Tibial artery (tissue), 4 donors: ENCODE measurements at places on chromosomes 13 and 19.

DNA sequence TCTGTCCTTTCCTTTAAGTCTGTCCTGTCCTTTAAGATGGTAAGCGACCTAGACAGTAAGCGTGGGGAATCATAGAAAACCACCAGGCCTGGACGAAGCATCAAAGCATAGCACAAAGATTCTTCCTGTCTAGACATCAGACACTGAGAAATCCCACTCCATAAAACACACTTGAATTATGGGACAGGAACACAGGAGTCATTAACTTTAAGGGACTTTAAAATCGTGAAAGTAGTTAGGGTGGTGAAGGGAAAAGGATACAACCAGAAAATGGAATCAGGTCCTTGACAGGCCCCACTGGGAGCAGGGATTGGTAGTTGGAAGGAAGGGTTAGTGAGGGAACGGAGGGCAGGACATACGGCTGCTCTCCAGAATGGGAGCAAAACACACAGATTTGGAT lies 31.6 kb upstream of the C1QTNF9 start:
- DNase-seq: no peak

GRCh38 chr13:51719394-51719793 lies 84.6 kb downstream of the DHRS12 start:
- no peak for DNase-seq

DNA sequence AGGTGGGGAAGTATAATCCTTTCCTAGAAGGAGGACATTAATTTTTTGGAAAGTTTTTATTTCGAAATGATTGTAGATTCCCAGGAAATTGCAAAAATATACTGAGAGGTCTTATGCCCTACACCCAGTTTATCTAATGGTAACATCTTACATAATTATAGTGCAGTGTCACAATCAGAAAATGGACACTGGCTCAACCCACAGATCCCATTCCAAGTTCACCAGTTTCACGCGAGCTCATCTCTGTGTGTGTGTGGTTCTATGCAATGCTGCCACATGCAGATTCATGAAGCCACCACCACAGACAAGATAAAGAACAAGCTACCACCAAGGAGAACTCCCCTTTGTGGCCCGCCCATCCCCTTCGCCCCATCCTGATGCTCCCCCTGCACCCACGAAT lies 24.4 kb downstream of the IL17D start:
- no peak for DNase-seq

GRCh38 chr13:111361046-111361872 lies 40.8 kb downstream of the TEX29 start:
- DNase-seq: no peak

DNA sequence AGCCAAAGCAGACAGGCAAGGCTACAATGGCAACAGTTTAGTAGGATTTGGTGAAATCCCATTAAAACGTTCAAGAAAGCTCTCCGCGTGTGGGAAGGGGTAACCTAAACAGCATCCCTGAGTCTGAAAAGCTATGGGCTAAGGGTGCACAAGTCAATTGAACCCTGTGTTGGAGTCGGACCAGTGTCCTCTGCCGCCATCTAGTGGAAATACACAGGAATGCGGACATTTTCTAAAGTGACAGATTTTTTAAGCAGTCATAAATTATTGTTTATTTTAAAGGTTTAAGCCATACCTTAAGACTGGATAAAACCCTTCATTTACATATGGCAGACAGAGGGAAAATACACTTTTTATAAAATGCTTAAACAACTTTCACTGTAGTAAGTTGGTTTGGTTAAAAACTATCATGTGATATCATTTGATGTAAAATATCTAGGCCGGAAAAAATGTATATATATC lies 26.5 kb upstream of the LSM14A start:
- DNase-seq: no peak
